ENCODE measurements at places on chromosomes 16 and 17.

DNA sequence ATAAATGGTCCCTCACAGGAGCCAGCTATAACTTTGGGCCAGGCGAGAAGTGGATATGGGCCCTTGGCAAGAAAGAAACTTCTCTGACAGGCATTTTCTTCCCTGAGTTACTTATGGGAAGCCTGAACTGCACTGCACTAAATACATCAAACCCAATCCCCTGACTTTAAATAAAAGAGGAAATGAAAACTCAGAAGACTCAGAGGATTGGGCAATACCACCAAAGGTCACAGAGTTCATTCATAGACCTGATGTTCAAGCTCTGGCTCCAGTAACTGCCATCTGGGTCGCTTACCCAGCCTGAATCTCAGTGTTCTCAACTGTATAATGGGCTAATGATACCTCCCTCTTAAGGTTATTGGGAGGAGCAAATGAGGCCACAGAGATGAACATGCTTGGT is 815 bp downstream of the KRT35 start:
- DNase-seq = no peak

DNA sequence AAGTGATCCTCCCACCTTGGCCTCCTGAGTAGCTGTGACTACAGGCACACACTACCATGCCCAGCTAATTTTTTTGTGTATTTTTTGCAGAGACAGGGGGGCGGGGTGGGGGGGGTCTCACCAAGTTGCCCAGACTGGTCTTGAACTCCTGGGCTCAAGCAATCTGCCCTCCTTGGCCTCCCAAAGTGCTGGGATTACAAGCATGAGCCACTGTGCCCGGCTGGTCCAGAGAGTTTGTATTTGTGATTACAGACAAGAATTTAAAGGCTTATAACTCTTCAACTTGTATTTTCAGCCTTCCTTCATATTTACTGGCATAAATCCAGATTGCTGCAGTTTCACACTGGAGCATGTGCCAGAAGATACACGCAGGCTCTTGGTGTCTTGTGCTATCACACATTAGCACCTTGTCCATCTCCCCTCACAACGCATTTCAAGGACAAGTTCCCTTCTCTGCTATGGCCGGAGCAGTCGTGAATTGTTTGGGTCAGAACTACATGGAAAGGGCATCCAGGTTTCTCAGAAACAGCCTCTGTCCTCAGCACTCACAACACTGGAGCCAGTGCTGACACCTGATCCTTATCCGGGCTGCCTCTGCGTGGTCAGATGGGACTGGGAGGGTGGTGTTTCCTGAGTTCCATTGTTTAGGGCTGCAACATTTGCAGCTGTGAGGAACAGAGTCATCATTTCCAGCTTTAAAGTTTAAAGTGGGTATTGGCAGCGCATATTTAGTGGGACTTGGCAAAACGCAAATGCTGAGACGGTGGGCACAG is 28.1 kb downstream of the WSCD1 start:
- DNase-seq = no peak

DNA sequence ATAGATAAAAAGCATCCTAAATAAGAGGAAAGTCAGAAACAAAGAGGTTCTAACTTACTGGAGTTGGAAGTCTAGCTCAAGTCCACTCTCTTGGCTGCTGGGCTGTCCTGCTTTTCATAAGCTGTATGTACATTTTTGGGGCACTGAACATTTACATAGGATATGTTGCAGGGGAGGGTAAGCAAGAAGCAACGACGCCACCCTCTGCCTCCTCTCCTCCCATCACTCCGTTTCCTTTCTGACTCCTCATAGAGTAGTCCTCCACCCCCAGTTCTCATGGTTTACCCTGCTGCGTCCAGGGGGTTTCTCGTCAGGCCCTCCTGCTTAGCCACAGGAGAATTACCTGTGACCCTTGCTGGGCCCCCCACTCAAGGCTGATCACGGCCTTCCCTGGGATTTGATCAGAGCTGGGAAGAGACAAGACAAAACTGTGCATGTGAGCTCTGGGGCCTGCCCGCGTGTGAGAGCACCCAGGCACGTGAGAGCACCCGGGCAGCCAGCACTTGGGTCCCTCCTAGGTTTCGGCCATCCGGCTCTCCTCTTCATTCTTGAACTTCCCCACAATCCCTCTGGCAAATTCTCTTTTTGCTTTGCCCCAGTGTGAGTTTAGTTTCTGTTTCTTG is 37.1 kb downstream of the TMEM11 start:
- no peak for DNase-seq

GRCh38 chr17:859061-859823 is 77.1 kb downstream of the MRM3 start:
- no peak for DNase-seq

GRCh38 chr17:68302066-68302564 is 10.8 kb downstream of the ARSG start:
- DNase-seq = no peak

- no peak for DNase-seq
Observed at GRCh38 chr17:63041722-63042121, 75.7 kb downstream of the TANC2 start.

- no peak for DNase-seq
Observed at GRCh38 chr16:83995754-83996153, 27.7 kb downstream of the NECAB2 start.

GRCh38 chr17:78583091-78583490 is 5.9 kb upstream of the DNAH17 start:
- no peak for DNase-seq

DNA sequence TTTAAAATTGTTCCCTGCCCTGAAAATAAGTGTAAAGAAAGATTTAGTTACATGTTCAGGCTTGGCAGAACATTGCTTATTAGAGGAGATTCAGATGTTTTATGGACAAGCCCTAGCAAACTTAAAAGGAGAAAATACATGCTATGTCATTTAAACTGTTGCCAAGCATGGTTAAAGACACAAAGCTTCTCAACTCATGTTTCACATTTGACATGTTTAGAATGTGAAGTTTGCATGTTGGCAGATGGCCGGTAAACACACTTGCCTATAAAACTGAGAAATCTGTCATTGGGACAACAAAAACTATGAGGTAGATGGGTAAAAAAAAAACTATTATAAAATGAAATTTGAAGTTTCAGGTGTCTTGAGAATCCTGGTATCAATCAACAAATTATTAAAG is 5.8 kb downstream of the KRTAP29-1 start:
- no peak for DNase-seq

GRCh38 chr17:65628644-65629036 is 67.2 kb upstream of the AXIN2 start:
- no peak for DNase-seq

DNA sequence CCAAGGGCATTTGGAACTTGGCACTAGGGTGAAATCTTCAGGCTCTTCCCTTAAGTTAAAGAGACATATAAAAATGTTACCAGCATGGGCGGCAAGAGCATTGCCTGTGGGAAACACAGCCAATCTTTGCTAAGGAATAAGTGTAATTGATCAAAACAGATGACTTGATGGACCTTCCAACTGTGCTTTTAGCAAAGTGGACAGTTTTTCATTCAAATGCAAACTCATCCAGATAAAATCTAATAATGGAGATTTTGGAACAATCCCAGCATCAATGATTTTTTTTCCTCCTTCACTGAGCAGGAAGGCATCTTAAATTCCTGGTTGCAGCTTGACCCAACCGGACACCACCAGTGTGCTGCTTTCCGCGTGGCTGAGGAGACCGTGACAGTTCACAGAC is 42.9 kb upstream of the BHLHA9 start:
- DNase-seq = no peak

DNA sequence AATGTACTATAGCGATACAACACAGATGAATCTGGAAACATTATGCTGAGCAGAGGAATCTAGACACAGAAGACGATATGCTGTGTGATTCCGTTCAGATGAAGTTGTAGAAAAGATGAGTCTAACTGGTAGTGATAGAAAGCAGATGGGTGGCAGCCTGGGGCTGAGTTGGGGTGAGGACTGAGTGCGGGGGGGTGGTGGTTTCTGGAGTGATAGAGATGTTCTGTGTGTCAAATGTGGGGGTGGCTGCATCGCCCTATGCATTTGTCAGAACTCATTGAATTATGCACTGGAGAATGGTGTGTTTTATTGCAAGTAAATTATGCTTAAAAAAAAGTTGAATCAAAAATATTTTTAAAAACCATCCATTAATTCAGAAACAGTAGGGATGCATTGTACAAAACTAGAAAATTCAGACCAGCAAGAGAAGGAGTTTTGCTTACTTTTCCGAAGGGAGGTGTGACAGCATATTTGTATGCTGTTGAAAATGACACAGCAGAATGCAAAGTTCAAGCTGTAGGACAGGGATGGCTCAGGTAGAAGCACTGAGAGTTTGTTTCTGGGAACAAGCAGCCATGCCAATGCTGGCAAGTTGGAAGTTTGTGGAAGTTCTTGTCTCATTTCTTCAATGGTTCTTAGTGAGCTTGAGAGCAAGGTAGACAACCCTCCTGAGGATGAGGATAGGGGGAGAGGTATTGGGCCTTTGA is 13.0 kb upstream of the DRG2 start:
- no peak for DNase-seq

GRCh38 chr17:21689604-21690003 is 2.7 kb upstream of the KCNJ18 start:
- DNase-seq = no peak

GRCh38 chr17:57737450-57737849 is 7.6 kb downstream of the CCDC182 start:
- DNase-seq = no peak

DNA sequence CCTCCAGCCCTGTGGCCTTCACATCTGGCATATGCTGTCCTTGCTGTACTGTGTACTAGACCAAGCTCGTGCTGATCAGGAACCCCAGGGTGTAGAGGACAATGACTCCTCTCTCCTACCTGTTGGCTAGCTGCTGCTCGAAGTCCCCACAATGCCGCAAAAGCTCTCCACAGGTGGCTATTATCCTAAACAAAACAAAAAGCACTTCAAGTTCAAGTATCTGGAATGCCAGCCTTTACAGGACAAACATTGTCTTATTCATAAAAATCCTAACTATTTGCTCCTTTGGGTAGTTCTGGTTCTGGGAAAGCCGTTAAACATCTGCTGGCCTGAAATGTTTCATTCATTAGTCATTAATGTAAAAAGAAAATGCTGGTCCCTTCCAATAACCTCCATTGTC is 42.8 kb downstream of the COG7 start:
- DNase-seq = no peak

GRCh38 chr17:59002848-59003247 is 103.8 kb downstream of the TRIM37 start:
- DNase-seq = no peak

DNA sequence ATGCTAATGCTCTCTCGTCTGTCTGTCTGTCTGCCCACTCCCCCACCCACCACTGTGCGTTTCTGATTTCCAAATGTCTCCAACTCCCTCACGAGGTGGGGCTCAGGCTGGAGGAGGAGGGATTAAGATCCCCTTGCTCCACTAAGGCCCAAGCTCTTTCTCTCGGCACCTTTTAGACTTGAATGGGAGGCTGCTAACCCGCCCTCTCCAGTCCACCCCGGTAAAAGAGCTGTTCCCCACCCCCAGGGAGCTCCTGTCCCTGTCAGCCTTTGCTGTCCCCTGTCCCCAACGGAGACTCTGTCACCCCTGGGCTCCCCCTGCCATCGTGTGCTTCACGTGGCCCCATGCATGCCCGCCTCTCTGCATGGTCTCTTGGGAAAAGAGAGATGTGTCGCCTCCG is 68.5 kb upstream of the PLCG2 start:
- DNase-seq = no peak

DNA sequence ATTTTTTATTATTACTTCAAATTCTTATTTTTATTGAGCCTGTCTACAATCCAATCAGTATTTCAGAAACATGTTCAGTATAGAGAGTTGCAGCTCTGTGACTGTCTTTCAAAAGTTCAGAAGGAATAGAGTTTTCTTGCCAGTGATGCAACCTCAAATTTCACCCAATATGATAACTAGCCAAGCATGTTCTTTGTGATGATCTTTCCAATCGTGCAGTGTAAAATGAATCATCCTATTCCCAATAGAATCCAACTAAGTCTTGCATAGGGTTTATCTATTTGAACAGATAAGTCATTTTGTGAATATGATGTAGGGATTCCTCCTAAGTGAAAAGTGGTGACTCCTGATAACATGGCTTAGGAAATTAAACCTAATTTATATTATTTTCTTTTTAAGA is 937.8 kb downstream of the KCNJ2 start:
- no peak for DNase-seq

- DNase-seq = no peak
Observed at GRCh38 chr17:60538726-60539125, 12.7 kb upstream of the APPBP2 start.

DNA sequence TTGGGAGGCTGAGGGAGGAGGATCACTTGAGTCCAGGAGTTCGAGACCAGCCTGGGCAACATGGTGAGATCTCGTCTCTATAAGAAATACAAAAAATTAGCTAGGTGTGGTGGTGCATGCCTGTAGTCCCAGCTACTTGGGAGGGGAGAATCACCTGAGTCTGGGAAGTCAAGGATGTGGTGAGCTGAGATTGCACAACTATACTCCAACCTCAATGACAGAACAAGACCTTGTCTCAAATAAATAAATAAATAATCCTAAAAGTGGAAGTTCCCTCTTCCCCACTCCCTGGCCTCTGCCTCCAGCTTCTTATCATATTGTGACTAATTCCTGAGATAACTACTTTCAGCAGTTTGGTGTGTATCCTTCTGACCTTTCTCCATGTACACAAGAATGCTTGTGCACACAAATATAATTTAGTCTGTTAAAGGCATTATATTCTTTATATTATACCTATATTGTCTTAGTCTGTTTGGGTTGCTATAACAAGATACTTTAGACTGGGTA is 23.5 kb upstream of the DNAJA2 start:
- DNase-seq = no peak

DNA sequence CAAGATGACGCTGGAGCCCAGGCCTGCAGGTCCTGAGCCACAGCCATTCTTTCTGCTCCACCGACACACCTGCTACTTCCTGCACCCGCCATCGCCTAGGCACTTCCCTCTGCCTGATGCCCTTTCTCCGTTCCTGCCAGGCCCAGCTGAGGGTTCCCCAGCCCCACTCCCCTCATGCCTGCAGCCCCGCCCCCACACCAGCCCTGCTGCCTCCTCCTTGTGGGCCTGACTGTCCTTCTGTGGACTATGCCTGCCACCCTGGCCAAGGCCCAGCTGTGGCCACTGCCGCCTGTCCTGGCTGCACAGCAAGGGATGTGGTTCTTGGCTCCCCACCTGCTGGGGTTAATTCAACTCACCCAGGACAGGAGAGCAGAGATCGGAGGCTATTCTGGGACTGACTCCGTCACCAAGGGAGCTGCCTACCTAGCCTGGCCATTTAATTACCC is 7.5 kb downstream of the NATD1 start:
- DNase-seq = no peak
